ENCODE measurements at places on chromosomes 11 and 22.
A peak's percentile ranks its signal among the peaks of the same experiment; 100 is the strongest.

DNA sequence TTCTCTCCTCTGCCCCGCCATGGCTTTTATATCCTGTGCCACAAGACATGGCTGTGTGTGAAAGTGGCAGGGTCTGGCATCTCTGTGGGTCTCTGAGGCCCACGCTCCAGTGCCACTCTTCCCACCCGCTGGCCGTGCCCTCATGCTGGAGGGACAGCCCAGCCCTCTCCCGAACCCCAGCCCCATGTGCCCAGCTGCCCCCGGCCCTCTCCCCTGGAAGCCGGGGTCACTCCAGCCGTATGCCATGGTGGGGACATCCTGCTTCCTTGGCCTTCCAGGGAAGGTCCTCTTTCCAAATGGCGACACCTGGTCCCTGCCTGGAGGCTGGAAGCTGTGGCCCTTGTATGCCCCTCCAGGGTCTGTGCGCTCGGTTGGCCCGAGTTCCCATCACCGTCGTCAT is 63.3 kb upstream of the PPP6R3 start:
- DNase-seq: no peak

DNA sequence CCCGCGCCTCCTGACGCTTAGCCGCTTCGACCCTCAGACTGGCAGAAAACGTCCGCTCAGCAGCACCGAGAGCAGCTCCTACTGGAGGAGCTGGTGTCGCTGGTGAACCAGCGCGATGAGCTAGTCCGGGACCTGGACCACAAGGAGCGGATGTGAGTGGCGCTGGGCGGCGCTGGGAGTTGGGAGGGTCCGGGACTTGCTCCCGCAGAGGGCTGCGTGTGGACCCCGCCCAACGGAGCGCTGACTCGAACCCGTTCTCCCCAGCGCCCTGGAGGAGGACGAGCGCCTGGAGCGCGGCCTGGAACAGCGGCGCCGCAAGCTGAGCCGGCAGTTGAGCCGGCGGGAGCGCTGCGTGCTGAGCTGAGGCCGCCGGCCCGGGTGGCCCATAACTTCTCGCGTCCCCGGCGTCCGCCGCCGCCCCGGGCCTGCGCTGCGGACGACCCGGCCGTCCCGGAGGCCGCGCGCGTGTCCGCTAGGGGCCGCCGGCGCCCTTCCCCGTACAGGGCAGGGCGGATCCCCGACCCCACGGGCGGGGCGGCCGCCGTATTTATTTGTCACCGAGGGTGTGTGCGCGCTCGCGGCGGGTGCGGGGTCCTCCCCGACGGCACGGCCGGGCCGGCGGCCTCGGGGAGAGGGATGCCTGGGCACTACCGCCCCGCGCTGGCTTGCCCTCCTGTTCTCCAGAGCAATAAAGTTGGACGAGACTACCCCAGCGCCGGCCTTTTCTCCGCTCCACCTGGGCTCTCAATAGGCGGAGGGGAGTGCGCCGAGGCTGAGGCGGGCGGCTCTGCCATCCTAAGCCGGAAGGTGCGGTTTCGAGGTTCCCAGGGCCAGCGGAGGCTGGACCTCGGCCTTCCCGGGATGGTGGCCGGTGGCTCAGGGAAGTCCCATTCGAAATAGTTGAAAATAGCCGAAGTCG is 3.4 kb downstream of the KCNK7 start:
- DNase-seq: no peak

- no peak for DNase-seq
Observed at GRCh38 chr11:88680806-88681205, 343.3 kb upstream of the CTSC start.

DNA sequence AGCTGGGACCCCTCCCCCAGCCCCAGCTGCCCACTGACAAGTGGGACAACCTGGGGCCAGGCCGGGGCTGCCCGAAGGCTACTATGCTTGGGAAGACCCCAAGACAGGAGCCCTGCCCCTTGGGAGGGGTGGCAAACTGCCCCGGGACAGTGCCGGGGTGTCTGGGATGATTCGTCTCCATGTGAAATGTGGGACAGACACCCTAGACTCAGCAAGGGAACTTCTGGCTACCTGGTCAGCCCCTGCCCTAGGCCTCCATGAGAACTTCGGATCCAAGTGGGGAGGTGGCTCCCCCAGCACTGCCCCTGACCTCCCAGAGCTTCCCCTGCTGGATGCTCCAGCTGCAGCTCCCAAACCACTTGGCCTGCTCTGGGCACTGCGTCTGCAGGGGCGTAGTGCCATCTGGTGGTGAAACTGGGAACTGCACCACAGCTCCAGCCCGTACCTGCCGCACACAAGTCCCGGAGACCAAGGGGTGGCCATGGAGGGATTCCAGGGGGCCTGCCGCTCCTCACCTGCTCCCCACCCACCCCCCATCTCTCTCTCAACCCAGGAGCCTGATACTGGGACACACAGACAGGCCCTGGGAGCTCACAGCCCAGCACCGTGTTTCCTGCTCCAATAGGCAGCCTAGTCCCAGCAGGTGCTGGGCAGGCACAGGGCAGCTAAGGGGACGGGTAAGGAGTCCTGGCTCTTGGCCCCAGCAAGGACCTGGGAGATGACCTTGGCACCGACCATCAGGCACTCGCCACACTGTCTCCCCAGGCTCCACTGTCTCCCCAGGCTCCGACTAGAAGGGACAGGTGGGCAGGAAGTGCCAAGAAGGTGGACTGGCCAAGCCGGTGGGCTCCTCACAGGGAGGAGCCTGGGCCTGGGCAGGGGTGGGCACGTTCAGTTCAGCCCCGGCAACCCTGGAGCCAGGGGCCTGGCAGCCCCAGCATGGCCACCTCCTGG is 194.1 kb downstream of the IGLL1 start:
- DNase-seq: peak; percentile 95

DNA sequence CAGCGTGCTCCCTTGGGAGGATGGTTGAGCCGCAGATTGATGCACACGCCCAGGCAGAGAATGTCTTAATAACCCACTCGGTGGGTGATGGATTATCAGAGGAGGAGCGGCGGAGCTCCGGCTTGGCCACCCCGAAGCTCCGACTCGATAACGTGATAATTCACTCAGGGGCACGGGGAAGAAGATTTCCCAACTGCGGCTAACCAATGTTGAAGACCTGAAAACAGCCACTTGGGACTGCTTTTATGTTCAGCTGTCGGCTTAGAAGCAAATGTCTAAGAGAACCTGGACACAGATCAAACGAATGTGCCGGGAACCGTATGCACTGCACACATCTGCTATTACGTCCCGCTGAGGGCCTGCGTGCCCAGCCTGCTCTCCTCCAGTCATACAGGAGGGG is 206.8 kb upstream of the CADM1 start:
- DNase-seq: no peak

GRCh38 chr11:27285761-27286160 is 77.3 kb downstream of the CCDC34 start:
- DNase-seq: no peak

GRCh38 chr22:40741116-40741515 is 61.8 kb downstream of the MCHR1 start:
- DNase-seq: no peak
